OCI-M1 (cell line): ENCODE measurements at places on chromosomes 1 and 21.
A peak's percentile ranks its signal among the peaks of the same experiment; 100 is the strongest.

DNA sequence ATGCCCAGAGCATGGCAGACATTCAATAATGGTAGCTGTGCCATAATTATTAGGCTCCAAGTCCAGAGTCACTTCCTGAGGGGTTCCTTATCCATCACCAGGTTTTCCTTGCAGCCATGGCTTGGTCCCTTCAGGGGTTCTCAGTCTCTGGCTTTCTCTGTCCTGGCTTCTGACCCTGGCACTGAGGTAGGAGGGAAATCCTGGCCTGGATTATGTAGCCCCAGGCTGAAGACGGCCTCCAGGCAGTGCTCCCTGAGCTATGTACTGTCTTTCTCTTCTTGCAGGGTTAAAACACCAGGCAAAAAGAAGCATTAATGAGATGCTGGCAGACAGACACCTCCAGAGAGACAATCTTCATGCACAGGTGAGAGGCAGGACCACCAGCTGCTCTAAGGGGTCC lies 9.5 kb upstream of the PADI3 start:
- peak; percentile 83 for DNase-seq

- no peak for DNase-seq
Observed at GRCh38 chr21:45821998-45822397, 159.6 kb upstream of the COL6A1 start.

DNA sequence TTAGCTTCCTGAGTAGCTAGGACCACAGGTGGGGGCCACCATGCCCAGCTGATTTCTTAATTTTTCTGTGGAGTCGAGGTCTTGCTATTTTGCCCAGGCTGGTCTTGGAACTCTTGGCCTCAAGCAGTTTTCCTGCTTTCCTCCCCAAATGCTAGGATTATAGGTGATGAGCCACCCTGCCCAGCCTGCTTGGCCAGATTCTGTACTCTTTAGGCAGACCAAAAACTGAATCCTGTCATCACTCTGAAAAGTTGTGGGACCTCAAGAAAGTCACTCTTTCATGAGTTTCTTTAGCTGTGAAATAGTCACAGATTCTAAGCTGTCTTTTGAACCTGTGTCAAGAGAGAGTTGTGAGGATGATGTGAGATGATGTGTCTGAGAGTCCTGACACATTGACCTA lies 105.4 kb downstream of the CAMTA1 start:
- no peak for DNase-seq

- no peak for DNase-seq
Observed at GRCh38 chr1:12009318-12009947, 9.9 kb upstream of the MIIP start.

GRCh38 chr1:151721788-151722510 lies 627 bp downstream of the RIIAD1 start:
- no peak for DNase-seq

GRCh38 chr1:220271706-220272046 lies 577 bp downstream of the RAB3GAP2 start:
- no peak for DNase-seq

GRCh38 chr1:207191776-207192175 lies 87.7 kb downstream of the C4BPA start:
- no peak for DNase-seq

DNA sequence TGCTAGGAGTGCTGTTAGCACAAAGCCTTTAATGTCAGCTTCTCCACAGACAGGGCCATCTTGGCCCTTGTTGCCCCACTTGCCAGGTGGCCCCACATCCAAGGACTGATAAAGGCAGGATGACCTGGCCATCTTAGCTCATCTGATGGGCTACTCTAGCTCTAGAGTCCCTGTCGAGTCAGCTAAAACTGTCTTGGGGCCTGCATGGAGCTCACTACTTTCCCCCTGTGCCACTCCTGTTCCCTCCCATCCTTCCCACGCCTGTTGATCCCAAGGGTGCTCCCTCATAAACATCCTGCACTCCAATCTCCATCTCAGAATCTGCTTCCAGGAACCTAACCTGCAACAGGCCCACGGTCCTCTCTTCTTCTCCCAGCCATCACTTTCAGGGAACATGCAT lies 652 bp upstream of the GPX7 start:
- no peak for DNase-seq

DNA sequence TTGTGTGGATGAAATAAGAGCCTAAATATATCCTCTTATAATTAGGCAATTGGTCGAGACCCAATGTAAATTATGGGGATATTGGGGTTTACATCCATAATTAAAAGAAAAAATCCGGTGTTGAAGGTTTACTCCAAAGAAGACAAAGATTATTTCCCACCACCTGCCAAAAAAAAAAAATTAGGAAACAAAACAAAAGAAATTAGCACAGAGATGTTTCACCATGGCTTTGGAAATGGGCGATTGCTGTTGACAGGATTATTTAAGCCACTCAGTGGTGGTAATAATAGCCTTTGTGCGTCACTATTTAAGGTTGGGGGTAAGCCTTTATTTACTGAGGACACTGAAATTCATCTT lies 585 bp upstream of the GLRX2 start:
- DNase-seq = no peak

- DNase-seq = no peak
Observed at GRCh38 chr1:172148707-172149106, 271.8 kb upstream of the C1orf105 start.

DNA sequence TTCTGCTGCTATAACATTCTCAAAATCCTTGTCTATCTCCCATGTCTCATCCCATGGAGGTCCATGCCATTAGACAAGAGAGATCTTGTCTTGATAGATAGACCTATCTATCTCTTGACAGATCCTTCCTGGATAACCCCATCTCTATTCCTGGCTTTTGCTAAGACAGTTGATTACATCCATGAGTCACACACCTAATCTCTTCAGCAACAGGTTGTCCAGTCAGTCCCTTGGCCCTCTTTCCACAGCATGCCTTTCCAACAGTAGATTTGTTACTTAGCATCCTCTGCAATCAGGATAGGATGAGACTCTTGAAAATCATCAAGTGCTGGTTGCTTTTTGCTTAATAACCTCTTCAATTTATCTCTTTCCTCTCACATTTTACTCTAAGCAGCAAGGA lies 46.6 kb downstream of the TRMT1L start:
- no peak for DNase-seq

GRCh38 chr1:94821636-94822305 lies 1.6 kb downstream of the SLC44A3 start:
- DNase-seq = no peak

- DNase-seq = no peak
Observed at GRCh38 chr1:231694075-231694431, 67.5 kb downstream of the DISC1 start.

GRCh38 chr1:205424901-205425600 lies 3.2 kb upstream of the LEMD1 start:
- no peak for DNase-seq

- DNase-seq = peak; percentile 86
Observed at GRCh38 chr1:203402629-203403337, 51.9 kb upstream of the FMOD start.

GRCh38 chr21:43631411-43632107 lies 27.7 kb downstream of the HSF2BP start:
- no peak for DNase-seq

DNA sequence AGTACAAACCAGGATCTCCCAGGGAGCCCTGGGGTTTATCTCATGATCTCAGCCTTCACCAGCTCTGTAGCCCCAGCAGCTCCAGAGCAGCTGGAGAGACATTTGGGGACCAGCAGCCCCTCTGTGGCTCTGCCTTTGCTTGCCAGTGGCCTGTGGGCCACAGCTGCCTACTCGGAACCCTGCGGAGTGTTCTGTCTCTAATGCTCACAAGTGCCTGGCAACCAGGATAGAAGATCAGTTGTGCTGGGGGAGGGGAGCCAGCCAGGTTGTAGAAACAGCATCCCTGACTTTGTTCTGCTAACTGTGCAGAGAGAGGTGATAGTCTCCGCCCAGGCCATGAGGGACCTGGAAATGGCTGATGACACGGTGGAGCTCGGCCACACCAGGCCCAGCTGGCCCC lies 50.9 kb upstream of the KCNJ15 start:
- no peak for DNase-seq

DNA sequence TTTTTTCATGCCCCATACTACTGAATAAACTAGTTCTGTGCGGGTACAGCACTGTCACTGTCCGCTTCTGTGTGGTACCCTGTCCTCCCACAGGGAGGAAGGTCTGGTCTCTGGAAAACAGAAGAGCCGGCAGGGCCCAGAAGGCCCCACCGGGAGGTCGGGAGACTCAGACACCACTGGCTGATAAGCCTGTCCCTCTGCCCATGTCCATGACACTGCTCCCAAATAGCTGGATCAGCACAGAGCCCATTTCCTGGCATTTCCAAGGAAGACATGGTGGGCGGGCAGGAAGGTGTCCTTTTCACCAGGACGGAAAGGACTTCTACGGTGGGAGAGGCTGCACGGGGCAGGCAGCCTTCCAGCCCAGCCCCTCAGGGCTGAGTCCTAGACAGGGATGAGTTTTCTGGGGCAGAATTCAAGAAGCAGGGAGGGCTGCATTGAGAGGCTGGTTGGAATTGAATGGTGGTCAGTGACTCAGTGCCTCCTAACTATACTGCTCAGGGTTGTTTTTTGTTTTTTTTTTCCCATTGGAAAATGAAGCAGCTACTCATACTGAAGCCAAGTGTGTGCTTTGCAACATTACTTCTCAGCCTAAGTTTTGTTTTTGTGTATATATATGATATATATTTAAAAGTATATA lies 7.1 kb downstream of the PSRC1 start:
- no peak for DNase-seq

DNA sequence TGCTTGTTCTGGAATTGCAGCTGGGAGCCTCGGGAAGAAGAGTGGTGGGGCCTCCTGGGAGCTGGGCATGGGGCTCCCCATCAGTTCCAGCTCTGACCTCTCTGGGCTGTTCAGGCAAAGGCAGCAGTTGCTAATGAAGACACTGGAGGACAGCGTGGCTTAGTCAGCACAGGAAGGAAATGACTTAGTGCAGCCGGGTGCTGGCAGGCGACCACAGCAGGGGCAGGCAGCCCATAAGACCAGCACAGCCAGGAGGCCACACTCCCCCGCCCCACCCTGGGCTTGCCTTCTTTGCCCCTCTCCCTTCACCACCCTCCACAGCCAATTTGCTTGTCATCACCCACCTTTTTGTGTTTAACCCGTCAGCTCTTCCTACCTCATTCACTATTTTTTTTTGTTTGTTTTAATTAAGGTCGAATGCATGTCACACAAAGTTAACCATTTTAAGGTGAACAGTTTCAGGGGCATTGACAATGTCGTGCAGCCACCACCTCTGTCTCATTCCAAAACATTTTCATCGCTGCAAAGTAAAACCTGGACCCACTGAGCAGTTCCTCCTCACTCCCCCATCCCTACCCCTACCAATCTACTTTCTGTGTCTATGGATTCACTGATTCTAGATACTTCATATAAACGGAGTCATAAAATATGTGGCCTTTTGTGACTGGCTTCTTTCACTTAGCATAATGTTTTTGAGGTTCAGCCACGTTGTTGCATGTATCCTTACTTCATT lies 10.9 kb downstream of the OLIG2 start:
- peak; percentile 5 for DNase-seq

GRCh38 chr1:219276049-219276738 lies 102.5 kb downstream of the LYPLAL1 start:
- DNase-seq = no peak

DNA sequence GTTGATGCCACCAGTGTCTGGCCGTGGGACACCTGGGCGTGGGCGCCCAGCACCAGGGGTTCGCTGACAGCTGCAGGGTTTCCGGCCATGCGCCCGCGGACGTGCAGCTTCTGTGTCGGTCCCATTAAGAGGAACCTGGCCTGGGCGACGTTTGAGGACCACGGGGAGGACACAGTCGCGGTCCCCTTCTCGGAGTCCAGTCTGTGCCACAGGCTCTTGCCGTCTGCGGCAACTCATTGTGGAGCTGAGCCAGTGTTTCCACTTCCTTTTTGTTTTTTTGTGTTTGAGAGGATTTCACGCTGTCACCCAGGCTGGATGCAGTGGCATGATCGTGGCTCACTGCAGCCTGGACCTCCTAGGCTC lies 1.6 kb upstream of the C1orf159 start:
- no peak for DNase-seq

DNA sequence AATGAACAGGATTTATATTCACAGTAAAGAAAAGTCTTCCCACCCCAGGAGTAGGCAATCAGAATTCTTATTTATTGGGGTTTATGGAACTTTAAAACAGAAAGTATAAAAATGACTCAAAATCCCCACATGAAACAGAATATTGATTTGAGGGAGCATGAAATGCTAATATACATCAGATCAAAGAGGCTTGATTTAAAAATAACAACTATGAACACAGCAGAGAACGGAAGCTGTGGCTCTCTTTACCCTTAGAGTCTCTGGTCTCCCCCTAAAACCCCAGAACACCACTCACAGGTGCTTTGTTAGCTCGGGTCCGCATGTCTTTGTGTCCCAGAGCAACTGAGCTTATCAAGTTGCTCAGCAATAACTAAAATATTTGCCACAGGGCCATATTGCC lies 31.2 kb upstream of the FASLG start:
- DNase-seq = no peak

GRCh38 chr1:244186372-244186771 lies 135.3 kb downstream of the ZBTB18 start:
- DNase-seq = no peak

DNA sequence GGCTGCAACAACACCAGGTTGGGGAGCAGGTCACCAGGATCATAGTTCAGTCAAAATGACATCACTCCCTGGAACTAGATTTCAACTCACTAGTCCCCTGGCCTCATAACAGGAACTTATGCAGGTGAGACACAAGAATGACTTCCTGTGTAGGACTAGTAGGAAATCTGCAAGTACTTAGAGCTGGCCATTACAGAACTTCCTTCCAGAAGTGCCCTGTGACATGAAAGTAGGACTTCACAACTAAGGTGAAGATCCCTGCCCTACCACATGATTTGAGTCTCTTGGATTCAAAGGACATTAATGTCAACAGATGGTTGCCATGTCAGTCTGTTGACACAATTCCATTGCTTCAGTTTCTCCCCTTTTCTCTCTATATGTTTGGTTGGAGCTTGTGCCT lies 223.1 kb downstream of the RPS6KC1 start:
- no peak for DNase-seq

DNA sequence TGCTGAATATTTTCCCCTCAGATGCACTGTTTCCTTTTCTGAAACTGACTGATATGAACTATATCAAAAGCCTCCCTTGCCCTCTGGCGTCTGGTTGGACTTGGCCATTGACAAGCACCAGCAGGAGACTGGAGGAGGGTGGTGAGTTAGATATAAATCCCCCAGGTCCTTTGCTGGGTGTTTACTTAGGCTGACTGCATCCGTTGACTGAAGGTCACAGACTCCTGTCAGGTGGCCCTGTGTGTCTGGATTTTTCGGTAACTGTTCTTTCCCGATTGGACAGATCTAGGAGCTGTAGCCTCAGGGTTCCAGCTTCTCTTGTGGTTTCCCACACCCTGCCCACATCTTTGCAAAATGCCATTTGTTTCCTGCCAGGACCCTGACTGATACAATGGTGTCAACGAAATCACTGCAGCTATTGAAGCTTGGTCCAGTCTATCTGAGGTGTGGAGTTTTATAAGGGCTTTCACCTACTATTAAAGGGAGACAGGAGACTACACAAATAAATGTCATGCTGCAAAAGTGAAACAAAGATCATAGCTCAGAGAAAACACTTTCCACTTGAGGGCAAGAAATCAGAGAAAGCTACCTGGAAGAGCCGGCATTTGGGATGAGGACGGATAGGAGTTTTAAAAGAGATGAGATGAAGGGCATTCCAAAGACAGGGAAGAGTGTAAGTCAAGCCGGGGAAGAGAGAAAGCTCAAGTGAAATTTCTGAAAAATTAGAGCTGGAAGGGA lies 1.5 kb upstream of the MAGI3 start:
- DNase-seq = peak; percentile 87

- peak; percentile 50 for DNase-seq
Observed at GRCh38 chr1:109818271-109818987, 54.7 kb upstream of the EPS8L3 start.
